Stimulated activated CD8-positive, alpha-beta memory T cell treated with anti-CD3 and anti-CD28 coated beads, Interleukin-4, amount 100 ng/mL, for 24 hours (primary cell): ENCODE measurements at places on chromosomes 1 and 21.

GRCh38 chr1:172977296-172978017, 73.3 kb downstream of the TNFSF18 start:
- DNase-seq = no peak

GRCh38 chr1:19365721-19366120, 53.6 kb downstream of the SLC66A1 start:
- no peak for DNase-seq

- DNase-seq = no peak
Measured at GRCh38 chr1:2980849-2981248, 40.4 kb upstream of the ACTRT2 start.

GRCh38 chr1:19393046-19393445, 80.9 kb downstream of the SLC66A1 start:
- no peak for DNase-seq

GRCh38 chr1:27821761-27822315, 8.7 kb upstream of the PPP1R8 start:
- no peak for DNase-seq

- DNase-seq = no peak
Measured at GRCh38 chr1:233607252-233608119, 6.4 kb upstream of the KCNK1 start.

DNA sequence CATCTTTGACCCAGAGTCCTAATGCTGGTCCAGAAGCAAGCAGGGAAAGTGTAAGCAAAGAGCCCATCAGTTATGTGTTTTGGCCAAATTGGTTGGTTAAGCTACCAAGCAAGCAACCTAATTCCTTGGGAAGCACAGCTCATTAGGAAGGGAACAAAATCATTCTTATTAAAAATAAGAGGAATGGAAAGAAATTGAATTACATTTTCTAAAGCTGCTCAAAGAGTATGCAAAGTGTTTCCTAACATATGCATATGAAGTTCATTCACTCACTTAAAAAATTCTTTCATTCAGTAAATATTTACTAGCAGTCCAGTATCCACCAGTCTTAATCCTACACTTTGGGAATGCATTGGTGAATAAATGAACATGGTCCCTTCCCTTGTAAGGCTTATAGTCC, 71.8 kb downstream of the RNF220 start:
- DNase-seq = no peak

DNA sequence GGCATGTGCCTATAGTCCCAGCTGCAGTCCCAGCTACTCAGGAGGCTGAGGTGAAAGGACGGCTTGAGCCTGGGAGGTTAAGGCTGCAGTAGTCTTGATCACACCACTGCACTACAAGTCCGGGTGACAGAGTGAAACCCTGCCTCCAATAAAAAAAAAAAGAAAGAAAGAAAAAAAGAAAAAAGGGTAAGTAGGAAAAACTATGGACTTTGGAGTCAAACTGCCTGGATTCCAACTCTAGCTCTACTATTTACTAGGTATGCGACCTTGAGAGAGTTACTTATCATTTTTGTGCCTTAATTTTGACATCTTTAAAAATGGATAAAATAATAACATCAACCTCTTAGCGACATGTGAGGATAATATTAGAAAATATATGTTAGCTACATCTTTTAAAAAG, 150.8 kb downstream of the SLC45A1 start:
- DNase-seq = no peak

GRCh38 chr1:10467078-10467477, 5.3 kb downstream of the DFFA start:
- no peak for DNase-seq

DNA sequence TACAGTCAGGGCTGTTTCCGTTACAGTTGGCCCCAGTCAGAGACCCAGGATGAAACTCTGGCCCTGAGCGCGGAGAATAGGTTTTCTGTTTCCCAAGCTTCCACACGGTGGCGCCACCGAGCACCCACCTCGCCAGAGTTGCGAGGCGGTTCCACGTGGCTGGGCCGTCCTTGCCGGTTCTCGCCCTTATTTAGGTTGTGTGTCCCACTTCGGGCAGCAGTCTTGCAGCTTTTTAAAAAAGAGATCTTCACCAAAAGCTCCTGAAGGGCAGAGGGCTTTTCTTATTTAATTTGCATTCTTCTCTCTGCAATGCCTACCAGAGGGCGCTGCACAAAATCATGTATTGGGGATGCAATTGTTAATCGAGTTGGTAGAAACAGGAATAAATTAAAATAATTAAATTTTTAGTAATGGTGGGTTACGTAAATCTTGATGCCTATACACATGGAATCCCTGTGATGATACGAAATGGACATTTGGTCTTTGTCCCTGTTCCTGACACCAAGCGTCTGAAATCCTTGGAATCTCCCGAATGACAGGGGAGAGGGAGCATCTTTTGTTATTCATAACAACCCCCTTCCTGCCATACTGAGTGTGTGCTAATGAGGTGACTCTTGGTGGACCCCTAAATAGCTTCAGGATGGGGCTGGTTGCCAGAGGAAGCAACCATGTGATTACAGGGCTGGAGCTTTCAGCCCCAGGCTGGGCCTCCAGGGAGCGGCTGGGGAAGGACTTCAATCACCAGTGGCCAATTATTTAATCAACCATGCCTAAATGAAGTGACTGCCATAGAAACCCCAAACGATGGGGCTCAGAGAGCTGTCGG, 5.6 kb upstream of the S100A7 start:
- DNase-seq = peak; percentile 59

DNA sequence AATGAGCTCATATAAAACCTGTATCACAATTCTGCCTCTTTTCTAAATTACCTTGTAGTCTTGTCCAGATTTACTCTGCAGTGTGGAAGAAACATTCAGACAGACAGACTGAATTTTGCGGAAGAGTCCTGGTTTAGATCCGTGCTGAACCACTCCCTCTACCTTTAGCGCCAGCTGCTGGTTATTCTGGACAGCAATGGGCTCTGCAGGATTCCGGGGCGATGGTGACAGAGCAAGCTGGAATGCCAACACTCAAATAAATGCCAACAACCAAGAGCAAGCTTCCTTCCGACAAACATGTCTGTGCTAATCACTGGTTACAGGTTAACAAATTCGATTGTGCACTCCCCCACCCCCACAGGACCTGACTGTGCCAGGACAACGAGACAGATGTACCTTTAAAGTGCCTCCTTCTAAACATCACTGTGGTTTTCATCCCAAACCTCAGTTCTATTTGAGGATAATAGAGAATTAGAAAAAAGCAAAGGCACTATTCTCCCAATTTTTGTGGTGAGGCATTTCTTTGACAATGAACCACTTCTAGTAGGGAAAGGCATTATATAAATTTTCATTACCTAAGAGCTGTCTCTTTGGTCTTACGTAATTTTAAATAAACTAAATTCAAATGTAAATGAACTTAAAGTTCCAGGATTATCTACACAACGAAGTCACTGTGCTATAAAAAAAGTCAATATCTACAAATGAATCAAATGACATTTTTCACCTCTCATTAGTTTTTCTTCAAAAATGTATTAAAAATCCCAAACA, 90.4 kb downstream of the INTS7 start:
- no peak for DNase-seq

DNA sequence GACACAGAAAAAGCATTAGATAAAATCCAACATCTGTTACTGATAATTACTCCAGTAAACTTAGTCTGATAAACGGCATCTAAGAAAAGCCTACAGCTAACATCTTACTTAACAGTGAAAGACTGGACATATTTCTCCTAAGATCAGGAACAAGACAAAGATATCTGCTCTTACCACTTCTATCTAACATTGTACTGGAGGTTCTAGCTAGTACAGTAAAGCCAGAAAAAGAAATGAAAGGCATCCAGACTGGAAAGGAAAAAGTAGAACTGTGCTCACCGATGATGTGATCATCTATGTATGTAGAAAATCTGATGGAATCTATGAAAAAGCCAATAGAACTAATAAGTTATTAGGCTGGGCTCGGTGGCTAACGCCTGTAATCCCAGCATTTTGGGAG, 21.7 kb downstream of the NEXN start:
- no peak for DNase-seq

- DNase-seq = no peak
Measured at GRCh38 chr1:64743954-64744491, 852 bp upstream of the RAVER2 start.

DNA sequence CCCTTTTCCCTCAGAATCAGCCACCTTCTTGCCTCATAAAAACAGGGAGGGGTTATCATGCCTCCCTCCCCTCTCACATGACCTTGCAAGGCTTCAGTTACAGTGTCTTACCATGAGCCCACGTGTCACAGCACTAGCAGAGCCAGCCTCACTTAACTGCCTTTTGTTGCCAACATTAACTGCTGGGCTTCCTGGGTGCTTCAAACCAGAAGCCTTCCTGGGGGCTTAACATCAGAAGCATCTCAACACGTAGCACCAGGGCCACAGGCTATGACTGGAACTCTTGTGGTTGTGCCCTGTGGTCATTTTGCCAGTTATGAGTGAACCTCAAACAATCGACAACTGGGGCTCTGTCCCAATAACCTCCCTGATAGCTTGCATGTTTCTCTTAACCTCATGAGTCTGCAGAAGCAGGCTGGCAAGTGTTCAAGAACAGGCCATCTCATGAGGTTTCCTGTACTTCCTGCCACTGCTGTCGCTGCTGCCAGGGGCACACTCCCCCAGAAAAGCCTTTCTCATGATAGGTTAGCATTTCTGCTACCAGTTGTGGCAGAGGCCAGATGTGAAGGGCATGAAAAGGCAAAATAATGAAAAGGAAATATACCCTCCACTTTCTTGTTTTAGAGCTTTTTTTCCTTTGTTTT, 132.2 kb downstream of the GLUL start:
- DNase-seq = peak; percentile 13

- peak; percentile 71 for DNase-seq
Measured at GRCh38 chr1:44594871-44595735, 79.2 kb downstream of the TMEM53 start.

DNA sequence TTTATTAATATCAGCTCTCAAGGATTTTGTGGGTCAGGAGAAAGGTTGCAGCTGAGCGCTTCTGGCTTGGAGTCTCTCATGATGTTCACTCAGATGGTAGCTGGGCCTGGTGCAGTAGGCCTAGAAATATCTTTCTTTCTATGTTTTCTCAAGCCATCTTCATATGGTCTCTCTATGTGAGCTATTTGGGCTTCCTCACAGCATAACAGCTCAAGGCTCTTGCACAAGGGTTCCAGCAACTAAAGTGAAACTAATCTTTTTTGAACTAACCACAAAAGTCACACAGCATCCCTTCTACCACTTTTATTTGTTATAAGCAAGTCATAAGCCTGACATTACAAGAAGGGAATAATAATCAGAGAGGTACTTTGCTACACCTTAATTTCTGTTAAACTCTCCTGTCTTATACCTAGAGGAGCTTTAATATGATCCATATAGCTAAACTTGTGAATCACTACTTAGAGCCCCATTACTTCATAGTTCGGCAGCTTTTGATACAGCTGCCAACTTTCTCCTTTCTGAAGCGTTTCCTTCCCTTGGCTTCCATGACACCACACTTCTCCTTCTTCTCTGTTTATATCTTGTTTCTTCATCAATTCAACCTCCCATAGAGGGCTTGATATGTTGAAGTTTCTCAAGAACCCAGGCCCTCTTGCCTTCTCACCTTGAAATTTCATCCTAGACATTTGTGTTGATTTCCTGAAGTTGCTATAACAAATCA, 720.2 kb downstream of the LTN1 start:
- no peak for DNase-seq

DNA sequence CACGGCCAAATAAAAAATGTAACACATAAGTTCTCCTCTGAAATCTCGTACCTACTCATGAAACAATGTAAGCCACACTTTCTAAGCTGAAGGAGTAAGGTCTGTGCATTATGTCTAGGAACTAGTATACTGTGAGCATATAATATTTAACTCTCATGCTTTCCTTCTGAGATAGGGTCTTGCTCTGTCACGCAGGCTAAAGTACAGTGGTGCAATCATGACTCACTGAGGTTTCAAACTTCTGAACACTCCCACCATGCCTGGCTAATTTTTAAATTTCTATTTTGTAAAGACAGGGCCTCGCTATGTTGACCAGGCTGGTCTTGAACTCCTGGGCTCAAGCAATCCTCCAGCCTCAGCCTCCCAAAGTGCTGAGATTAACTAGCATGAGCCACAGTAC, 71.3 kb downstream of the AHCTF1 start:
- no peak for DNase-seq

DNA sequence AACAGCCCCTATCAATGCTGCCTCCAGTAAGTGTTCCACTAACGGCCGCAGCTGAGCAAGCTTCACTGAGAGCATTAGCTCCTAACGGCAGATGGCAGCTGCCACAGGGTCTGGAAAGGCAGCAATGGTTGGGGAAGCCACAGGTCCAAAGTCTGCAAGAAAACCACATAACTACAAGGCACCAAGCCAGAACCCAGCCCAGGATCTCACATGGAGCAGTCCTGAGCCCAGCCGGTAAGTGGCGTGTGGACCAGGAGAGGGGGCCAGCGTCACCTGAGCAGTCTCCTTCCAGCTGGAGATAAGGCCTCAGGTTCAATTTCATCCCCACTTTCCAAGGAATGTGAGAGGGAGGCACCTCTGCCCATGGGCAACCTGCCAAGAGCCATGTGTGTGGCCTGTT, 13.2 kb downstream of the SYT2 start:
- DNase-seq = no peak

DNA sequence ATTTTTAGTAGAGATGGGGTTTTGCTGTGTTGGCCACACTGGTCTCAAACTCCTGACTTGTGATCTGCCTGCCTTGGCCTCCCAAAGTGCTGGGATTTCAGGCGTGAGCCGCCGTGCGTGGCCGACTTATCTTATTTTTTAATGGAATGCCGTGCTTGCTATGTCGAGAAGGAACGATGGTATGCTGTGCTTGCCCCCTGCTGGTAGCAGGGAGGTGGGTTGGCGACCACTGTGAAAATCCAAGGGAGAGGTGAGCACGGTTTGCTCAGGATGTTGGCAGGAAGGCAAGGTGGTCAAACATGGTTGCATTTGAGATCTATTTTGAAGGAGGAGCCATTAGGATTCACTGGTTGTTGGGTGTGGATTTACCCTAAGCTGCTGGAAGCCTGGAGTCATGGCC, 45.8 kb upstream of the RCC2 start:
- no peak for DNase-seq

DNA sequence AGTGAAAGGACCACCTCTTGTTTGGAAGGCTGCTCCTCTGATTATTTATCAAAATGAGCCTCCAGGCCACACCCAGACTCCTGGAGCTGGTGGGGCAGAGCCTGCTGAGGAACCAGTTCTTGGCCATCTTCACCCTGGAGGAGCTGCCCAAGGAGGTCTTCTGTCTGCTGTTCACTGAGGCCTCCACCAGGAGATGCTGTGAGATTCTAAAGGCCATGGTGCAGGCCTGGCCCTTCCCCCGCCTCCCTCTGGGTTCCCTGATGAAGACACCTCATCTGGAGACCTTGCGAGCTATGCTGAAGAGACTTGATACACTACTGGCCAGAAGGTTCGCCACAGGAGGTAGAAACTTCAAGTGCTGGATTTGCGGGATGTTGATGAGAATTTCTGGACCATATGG, 61.7 kb upstream of the GJA8 start:
- DNase-seq = no peak

DNA sequence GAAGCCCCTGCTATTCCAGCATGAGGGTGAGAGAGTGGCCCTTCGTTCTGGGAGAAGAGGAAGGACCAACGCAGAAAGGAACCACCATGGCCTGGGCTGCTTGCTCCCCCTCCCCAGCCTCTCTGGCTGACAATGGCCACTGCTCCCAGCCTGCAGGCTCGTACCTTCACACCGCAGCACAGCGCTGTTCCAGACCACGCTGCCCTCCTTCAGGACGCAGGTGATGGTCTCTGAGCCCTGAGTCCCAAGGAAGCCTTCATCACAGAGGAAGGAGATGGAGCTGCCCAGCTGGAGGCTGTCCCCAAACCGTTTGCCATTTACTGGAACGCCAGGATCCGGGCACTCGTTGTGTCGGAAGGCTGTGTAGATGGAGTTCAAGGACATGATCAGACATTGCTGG, 124.9 kb upstream of the HMGB4 start:
- no peak for DNase-seq
